Myocyte (in vitro differentiated cells): ENCODE measurements at places on chromosomes 3 and 15. TPM values are rescaled to one million over a fixed set of nuclear protein-coding genes. Genes with fewer than 3 reads are reported as not detected.

DNA sequence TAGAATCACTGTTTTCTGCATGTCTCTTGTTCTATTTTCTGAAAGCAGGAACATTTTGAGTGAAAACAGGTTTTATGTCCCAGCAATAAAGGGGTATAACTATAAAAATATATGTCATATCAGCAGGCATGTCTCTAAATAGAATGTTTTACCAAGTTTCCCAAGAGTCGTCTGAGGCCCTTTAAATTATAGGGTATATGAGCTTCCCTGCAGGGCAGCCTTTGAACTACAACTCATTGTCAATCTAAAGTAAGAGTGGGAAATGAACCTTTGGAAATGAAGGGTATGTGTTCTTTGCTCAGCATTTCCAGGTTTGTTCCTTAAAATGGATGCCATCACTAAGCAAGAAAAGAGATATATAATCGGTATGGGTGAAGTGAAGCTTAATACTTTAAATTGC, 138.6 kb downstream of the LSAMP start:
- no peak for DNase-seq

DNA sequence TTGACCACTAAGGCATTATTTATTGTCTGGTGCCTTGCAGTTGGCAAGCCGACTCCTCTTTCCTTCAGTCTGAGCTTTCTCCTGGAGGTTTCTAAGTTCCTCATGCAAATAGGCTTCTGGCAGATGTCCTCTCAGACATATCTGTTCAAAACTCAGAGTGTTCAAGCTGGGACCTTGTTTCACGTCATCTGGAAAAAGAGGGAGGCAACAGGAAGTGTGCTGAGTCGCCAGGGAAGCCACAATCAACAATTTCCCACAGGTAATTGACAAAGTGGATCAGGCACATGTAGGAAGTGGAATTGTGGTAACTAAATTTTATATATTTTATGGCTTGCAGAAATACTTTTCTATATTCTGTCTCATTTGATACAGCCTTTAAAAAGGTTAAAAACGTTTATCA, 14.6 kb downstream of the SCG5 start:
- peak; percentile 27 for DNase-seq

DNA sequence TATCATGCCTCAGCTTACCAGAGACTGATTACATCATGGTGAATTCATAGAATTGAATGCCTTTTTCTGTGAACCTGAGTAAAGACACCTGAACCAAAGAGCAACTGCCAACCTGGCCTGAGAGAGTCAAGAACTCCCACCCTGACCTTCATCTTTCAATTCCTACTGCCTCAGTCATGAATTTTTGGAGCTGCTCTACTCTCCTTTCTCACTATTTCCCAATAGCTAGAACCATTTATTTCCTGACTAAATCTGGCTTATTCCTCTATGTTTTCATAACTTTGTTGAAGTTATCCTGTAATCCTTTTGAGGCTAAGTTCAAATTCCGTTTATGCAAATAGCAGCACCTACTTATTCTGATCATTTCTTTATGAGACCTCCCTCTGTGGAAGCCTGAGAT, 712.4 kb upstream of the UBE2E2 start:
- no peak for DNase-seq

DNA sequence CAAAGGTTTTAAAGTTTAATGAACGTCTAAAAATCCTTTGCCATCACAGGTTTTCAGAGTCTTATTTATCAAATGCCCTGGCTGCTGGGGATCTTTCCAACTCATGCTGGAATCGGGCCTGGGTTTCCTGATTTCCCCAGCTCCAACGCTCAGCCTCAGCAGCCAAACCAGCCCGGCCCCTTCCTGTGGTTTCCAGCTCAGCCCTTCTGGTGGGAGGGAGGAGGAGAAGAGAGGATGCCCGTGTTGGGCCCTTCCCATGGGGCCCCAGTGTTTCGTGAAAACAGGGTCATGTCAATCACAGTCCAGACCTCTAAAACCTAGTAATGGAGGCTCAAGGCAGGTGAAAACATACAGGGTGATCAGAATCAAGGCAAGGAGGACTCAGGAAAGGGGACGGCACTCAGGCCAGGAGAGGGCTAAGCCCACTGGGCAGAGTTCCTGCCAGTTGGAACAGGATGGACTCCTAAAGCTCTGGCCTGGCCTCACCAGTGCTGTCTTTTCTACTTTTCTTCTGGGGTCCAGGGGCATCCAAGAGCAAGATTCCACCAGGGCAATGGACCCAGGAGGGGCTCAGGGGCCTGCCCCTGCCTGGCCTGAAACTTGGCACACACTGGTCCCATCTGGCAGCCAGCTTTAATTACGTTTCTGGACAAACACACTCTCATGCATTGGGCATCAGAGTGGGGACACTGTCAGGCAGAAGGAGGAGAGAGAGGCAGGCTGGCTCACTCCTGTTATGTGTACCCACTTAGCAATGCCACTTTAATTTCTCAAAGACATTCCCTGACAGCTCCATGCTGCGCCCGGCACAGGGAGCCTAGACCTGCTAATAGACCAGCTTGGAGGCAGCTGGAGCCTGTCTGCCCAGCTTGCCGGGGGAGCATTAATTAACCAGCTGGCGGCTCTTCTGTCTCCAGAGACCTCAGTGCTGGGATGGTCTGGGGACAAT, 194.6 kb downstream of the FAM43A start:
- DNase-seq = peak; percentile 35

- peak; percentile 13 for DNase-seq
Observed at GRCh38 chr3:143337387-143337786, 217.8 kb downstream of the CHST2 start.

DNA sequence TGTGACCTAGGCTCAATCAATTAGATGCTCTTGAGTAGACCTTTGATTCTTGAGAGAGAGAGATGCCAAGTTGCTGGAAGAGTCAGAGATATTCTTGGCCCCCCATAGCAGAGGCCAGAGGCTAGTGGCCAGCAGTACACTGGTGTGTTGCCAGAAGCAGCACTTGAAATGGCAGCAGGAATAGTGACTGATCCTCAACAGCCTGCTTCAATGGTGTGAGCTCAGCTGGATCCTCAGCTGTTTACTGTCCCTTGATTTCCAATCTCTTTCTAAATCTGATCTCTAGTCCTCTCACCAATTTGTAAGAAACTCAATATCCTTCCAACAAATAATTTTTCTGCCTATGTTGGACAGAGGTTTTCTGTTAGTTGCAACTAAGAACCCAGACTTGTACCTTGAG, 170.3 kb upstream of the CCDC54 start:
- peak; percentile 82 for DNase-seq

DNA sequence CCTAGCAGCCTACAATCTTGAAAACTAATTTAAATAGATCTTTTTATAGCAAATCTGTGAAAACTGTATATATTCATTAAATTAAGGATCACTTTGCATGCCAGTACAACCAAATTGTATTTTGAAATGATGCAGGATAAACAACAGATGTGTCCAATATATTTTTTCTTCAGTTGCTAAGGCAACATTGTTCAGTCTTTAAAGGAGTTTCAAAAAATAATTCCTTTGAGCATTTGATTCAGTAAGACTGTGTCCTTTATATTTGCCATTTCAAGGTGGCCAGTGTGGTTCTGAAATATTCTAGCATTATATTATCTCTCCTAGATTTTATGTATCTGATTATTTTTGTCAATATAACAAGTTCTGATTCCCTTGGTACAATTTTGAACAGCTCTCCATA, 254.7 kb downstream of the PLOD2 start:
- DNase-seq = no peak

DNA sequence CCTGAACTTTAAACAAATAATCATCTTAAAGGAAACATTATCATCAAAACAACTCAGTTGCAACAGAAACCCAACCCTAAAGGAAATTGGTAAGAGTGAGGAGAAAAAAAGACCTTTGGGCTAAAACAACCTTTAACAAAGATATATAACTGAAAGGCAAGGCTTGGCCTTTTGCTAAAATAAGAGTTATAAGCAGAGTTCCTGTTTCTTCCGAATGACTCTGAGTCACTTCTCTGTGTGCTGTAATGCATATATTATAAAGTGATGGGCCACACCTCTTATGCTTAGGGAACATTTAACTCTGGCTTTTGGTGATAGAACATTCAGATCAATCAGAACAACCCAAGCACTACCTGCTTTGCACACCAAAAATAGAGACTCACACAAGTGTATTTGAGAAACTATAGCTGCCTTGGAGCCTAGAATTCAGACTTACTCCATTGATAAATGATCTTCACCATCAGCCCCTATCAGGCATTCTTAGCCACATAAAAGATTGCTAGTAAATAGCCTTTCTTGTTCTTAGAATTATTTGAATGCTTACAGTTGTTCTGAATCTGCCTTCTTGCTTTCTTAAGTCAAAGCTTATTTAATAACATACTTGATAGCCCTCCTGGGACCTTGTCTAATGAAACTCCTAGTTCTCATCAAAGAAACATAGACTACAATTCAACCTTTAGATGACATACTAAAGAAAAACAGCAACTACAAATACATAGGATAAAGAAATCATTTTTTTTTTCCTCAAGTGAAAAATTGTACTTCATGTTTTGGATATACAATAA, 294.2 kb upstream of the SEMA6D start:
- DNase-seq = no peak

Gene SNTN
- total RNA-seq = not detected in 2 replicates

Gene DOCK3
- total RNA-seq = 1.3 and 1.4 TPM in 2 replicates

Gene GABRG3
- not detected in 2 replicates for total RNA-seq

Gene ALDH1A3
- total RNA-seq = 0.05 TPM in 1 of 2 replicates, not detected in the other

Gene EPHA6
- total RNA-seq = not detected in 2 replicates
